ENCODE measurements at places on chromosomes 4 and X.

GRCh38 chr4:189088780-189089179 is 851.9 kb upstream of the FRG1 start:
- H3K36me3 ChIP-seq, result no peaks in the 10 kb centered on the region
- no peak for DNase-seq
- no peak overlapping the region for H3K27ac ChIP-seq
- no peaks in the 10 kb centered on the region for H3K4me1 ChIP-seq
- no peaks in the 10 kb centered on the region for H3K27me3 ChIP-seq
- no peak overlapping the region for H3K4me3 ChIP-seq

DNA sequence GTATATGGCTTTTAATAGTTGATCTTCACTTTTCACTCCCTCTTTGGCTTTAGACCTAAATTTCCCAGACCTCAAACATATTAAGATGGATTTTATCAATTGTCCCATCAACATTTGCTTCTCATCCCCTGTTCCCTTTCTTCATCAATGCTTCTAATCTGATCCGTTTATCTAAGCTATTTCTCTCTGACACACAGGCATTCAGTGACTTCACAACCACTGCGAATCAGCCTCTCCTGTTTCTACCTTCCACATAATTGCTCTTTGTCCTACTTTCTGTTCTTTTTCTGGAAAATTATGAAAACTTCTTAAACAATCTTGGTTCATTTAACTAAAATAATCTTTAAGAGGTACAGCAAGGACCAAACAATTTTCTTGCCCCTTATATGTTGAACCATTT is 115.2 kb downstream of the GLRA3 start:
- no peaks in the 10 kb centered on the region for H3K4me1 ChIP-seq
- no peak for DNase-seq
- no peak overlapping the region for H3K27ac ChIP-seq
- no peaks in the 10 kb centered on the region for H3K36me3 ChIP-seq

- H3K27me3 ChIP-seq, result no peaks in the 10 kb centered on the region
- H3K4me3 ChIP-seq, result no peak overlapping the region
- H3K36me3 ChIP-seq, result no peaks in the 10 kb centered on the region
- peak overlapping the region; percentile 45 for H3K27ac ChIP-seq
Observed at GRCh38 chrX:119406776-119407175, 7.6 kb downstream of the SLC25A43 start.

GRCh38 chrX:56947699-56948098 is 47.6 kb downstream of the SPIN3 start:
- no peak for DNase-seq
- no peak overlapping the region for H3K4me3 ChIP-seq
- no peak overlapping the region for H3K27ac ChIP-seq
- H3K36me3 ChIP-seq, result no peaks in the 10 kb centered on the region
- no peaks in the 10 kb centered on the region for H3K27me3 ChIP-seq
- H3K4me1 ChIP-seq, result no peaks in the 10 kb centered on the region

DNA sequence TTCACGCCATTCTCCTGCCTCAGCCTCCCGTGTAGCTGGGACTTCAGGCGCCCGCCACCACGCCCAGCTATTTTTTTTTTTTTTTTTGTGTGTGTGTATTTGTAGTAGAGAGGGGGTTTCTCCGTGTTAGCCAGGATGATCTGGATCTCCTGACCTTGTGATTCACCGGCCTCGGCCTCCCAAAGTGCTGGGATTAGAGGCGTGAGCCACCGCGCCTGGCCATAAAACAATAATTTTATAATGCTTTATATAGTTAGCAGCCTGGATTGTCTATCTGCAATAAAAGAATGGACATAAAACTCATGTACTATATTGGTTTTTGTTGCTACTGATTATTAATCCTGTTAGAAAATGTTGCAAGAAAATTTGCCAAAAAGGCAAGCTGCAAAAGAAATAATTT is 195.9 kb upstream of the BANK1 start:
- no peaks in the 10 kb centered on the region for H3K27me3 ChIP-seq
- DNase-seq, result no peak
- H3K27ac ChIP-seq, result no peak overlapping the region
- no peaks in the 10 kb centered on the region for H3K36me3 ChIP-seq

DNA sequence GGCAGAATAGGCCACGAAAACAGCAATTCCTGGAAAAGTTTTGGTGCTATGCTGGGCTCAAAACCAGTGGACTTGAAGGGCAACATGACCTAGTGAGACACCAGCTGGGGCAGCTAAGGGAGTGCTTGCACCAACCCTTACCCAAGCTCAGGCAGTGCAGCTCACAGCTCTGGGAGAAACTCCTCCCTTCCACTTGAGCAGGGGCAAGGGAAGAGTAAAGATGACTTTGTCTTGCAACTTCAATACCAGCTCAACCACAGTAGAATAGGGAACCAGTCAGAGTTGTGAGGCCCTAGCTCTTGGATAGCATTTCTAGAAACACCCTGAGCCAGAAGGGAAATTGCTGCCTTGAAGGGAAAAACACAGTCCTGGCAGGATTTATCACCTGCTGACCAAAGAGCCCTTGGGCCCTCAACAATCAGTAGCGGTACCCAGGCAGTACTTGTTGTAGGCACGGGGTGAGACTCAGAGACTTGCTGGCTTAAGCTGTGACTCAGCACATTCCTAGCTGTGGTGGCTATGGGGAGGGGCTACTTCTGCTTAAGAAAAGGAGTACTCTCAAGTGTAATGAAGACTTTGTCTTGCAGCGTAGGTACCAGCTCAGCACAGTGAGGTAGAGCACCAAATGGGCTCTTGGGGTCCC is 19.7 kb upstream of the ABCG2 start:
- H3K27ac ChIP-seq, result no peak overlapping the region
- H3K4me1 ChIP-seq, result peaks cover 5% of the 10 kb centered on the region
- no peak overlapping the region for H3K4me3 ChIP-seq
- H3K36me3 ChIP-seq, result no peaks in the 10 kb centered on the region

DNA sequence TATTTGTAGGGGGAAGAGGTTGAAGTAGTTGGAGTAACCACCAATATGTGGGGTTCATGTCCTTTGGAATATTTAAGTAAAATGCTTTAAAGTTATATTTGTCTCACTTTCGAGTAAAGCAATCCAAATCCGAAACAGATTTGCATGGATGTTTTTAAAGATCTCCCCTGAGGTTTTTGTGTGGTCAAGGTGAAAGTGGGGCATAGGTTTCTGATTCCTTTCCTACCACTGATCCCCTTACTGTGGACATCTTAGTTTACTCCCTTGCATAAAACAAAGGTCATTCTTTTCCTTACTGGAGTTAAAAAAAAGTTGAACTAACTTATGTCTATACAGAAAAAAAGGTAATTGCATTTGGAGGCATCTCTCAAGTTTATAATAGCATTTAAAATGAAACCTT is 71.9 kb upstream of the PHOX2B start:
- H3K27me3 ChIP-seq, result no peaks in the 10 kb centered on the region
- H3K4me3 ChIP-seq, result no peak overlapping the region
- no peak for DNase-seq
- no peak overlapping the region for H3K27ac ChIP-seq

All from K562 (cell line).